Stimulated activated CD4-positive, alpha-beta T cell treated with anti-CD3 and anti-CD28 coated beads, TNF-alpha, amount 100 ng/mL, for 4 hours (primary cell): ENCODE measurements at places on chromosomes 3 and 15.

GRCh38 chr3:36941658-36942057, 3.2 kb downstream of the TRANK1 start:
- DNase-seq: no peak

DNA sequence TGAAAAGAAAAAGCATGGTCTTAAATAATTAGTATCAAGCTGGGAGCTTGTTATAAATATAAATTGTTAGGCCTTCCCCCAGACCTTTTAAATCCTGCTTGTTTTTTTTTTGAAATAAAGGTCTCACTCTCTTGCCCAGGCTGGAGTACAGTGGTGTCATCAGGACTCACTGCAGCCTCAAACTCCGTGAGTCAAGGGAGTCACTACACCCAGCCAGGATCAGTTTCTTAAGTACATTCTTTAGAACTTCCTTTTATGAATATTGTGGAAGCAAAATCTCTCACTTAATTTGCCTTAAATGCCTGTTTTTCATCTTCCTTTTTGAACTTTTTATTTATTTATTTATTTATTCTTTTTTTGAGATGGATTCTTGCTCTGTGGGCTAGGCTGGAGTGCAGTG, 20.8 kb upstream of the DENND4A start:
- DNase-seq: no peak

DNA sequence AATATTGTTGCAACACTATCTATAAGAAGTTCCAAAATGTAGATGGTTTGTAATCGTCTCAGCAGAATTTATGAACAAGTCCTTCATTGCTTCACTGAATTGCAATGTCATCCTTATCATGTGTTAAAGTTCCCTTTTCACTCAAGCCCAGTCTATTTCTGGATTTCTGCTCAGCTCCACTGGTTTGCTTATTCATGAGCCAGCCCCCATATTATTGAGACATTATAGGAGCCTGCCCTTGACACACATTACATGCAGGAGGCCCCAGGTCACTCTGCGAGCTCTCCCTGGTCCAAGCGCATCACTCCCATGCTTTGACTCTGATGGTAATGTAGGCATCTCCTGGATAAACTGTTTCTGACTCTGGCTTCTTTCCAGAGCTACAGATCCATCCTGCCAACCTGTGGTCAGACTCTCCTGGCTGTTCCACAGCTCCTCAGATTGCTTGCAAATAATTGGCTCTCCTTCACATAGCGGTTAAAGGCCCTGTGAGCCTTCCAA, 56.9 kb downstream of the ABTB1 start:
- DNase-seq: no peak

- no peak for DNase-seq
Measured at GRCh38 chr3:70614111-70614510, 301.7 kb upstream of the MDFIC2 start.

GRCh38 chr3:40843851-40844548, 319.2 kb downstream of the ZNF621 start:
- DNase-seq: no peak

DNA sequence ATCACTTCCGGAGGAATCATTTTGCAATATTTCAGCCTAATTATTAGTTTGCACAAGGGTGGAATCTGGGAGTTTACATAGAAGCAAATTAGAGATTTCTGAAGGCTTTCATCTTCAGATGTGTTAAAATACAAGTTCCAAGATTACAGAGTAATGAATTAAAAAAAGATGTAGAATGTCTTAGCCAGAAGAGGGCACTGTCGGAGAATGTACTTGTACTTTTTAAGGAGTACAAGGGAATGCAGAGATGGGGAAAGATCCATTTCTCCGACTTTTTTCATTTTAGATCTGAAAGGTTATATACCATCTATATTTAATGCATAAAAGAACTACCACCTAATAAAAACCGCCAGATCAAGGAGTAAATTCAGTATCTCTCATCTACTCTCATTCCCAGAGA, 43.1 kb upstream of the WDR5B start:
- no peak for DNase-seq

- DNase-seq: no peak
Measured at GRCh38 chr3:135908225-135908624, 57.3 kb upstream of the PPP2R3A start.

DNA sequence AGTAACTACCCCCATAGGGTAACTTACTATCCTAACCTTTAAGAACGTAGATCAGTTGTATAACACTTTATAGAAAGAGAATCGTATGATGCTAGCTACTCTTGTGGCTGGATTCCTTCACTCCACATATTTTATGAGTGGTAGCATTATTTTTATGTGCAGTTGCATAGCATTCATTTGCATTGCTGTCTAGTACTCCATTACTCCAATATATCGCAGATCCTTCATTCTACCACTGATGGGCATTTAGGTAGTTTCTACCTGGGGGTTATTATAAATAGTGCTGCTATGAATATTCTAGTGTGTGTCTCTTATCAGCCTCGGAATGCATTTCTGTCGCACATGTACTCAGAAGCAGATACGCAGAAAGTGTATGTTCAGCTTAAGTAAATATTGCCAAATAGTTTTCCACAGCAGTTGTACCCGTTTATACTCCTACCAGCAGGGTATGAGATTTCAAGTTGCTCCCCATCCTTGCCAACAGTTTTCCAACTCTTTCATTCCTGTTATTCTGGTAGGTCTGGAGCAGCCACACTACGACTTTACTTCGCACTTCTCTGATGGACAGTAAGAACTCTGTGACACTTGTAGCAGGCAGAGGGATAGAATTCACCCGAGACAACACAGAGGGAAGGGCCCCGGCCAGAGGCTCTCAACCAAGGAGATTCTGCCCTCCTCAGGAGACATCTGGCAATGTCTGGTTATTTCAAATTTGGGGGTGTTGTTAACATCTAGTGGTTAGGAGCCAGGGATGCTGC, 9.8 kb upstream of the VGLL4 start:
- DNase-seq: no peak

- no peak for DNase-seq
Measured at GRCh38 chr3:27085829-27086730, 283.1 kb downstream of the NEK10 start.
